Stimulated activated naive CD8-positive, alpha-beta T cell treated with anti-CD3 and anti-CD28 coated beads, Interleukin-15, Interleukin-2, amounts not matched to agents 100 U/mL and 50 U/mL, for 24 hours (primary cell): ENCODE measurements at places on chromosomes 12 and 14.

DNA sequence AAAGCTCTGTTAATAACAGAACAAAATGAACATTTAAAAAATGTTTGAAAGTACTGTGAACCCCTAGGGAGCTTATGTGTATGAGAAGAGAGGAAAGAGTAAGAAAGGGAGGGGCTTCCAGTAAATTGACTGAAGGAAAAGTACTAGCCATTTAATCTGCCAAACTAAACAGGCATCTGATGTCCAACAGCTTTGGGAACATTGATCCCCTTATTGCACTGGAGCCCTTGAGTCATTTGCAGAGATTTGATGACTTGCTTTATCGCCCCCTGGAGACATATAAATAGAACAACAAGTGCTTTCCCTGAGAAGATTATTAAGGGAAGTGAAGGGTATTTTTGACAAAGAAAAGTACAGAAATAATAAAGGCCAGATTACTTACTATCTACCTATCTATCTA, 319.3 kb upstream of the NOVA1 start:
- DNase-seq = no peak

DNA sequence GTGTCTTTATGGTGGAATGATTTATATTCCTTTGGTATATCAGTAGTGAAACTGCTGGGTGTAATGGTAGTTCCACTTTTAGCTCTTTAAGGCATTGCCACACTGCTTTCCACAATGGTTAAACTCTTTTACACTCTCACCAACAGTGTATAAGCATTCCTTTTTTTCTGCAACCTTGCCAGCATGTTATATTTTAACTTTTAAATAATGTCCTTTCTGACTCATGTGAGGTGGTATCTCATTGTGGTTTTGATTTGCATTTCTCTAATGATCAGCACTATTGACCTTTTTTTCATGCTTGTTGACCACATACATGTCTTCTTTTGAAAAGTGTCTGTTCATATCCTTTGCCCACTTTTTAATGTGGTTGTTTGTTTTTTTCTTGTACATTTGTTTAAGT, 142.5 kb downstream of the MSRB3 start:
- no peak for DNase-seq

DNA sequence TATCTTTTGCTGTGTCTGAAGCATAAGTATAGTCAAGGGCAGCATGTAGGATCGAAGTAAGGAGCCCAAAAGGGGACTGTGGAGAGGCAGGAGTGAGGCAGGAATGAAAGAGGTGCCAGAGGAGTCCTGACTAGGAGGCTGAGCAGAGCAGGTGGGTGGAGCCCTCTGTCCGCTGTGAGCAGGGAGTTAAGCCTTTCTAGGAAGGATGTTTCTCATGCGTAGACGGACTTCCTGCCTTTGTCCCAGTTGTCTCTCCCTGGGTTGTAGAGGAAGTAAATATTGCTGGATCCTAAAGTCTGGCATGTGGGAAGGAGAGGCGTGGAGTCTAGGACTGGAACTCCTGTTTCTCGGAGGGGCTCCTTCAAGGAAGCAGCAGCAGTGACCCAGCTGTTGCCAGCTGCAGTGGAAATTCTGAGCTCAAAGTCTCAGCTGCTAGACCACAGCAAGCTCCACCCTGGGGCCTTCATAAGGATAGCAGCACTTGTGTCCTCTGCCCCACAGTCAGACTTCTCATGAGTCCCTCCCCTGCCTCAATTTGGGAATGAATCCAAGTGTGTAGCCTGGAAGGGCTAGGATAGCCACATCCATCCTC, 44.0 kb downstream of the RBMS2 start:
- DNase-seq = peak; percentile 48

DNA sequence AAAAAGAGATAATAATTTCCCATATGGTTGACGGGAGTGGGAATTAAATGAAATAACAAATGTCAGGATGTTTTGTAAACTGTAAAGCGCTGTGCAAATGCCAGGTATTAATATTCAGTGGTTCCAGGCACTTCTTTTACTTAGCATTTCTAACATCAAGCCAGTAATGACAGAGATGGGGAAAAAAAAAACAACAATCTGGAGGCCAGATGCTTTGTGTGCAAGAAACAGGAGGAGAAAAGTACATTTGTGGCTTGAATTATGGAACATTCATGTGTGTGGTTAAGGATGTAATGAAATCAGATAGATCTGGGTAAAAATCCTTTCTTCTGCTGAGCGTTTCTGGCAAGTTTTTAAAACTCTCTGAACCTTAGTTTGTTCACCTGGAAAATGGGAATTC, 509.6 kb downstream of the FUT8 start:
- DNase-seq = no peak

DNA sequence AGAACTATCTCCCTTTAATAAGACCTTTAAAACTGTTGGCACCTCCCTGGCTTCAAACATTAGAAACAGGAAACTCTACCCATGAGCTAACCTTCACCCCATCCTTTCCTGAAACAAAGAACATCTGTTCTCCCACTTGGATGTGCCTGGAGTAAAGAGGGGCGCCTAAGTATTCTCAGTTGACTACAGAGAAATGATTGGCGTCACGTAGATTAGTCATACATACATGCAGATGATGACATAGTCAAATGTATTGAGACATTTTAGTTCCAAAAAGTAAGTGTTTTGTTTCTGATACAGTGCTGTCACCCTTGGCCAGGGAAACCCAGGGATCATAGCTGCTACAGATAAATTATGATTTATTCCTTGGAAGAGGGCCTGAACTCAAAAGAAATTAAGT, 260.0 kb upstream of the PLEKHG7 start:
- no peak for DNase-seq

- DNase-seq = no peak
These were observed 286.6 kb upstream of the FLRT2 start for GRCh38 chr14:85243321-85243720.

DNA sequence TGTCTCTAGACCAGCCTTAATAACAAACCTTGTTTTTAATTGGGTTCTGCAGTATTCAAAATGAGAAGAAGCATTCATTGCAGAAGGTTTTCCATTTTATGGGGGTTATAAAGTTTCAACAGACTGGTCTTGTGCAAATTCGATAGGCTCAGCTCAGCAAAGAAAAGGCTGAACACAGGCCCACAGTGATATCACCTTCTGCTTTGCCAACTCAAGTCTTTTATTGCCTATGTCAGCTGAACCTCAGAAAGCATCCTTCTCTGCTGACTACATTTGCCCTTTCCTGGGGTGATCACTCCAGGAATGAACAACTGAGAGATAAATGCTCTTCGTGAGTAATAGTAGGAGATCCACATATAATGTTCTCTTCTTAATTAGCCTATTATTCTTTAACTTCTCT, 134.5 kb upstream of the CCDC175 start:
- no peak for DNase-seq

- DNase-seq = no peak
These were observed 54.1 kb downstream of the PLXNC1 start for GRCh38 chr12:94202245-94203180.

DNA sequence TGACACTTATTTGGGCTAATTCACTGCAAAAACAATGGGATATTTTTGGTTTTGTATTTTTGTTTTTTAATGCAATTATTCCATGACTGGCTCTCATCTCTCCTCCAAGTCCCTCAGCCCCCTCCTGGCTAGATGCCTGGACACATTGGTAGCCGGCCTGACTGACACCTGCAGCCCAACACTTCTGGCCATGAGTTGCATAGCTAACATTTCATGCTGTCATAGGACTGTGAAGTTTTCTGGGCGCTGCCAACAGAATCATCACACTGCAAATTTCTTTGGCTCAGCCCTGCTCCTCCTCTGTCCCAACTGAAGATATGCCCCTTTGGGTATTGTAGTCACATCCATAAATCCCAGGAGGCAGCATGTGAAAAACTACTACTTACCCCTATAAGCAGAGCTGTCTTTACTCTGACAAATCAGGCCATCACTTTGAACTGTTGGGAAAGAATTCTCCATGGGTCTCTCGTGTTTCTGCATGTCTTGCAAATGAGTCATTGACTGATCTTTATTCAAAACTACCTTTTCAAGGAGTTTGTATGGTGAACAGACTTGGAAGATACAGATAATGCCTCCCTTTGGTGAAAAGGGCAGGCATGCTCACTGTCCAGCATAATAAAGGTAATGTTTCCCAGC, 126.7 kb upstream of the LGR5 start:
- no peak for DNase-seq

DNA sequence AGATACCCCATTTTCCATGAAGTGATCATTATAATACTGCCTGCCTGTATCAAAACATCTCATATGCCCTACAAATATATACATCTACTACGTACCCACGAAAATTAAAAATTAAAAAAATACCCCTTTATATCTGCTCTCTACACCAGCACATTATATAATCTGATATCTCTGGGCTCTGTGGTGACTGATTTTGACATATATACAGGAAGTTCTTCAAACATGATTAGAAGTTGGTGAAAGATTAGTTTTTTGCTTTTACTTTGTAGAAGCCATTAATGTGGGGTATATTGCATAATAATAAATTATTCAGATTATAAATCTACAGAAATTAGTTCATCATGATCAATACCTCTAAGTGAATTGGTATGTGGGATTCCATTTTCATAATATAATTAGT, 126.7 kb upstream of the MDM1 start:
- no peak for DNase-seq

DNA sequence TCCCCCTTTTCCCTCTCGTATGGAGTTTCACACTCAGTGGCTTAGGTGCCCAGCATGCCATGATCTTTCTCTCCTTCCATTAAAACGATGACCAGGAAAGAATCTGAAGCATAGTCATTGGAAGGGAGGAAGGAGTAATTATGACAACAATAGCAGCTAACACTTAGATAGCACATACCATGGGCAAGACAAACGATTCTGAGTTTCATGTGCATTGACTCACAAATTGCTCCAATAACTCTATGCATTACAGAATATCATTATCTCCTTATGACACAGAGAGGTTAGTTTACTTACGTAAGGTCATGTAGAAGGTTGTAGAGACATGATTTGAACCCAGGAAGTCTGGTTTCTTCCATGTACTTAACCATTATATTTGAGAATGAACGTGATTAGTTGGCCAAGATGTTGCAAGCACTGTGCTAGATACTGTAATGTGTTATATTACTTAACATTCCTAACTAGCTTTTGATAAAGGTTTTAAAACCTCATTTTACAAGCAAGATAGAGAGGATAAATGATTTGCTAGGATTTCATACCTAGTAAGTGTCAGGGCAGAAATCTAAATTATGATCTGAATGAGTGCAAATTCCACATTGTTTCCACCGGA, 162.4 kb downstream of the CAND1 start:
- DNase-seq = no peak

GRCh38 chr12:131617596-131618302, 93.1 kb upstream of the SFSWAP start:
- DNase-seq = no peak

- no peak for DNase-seq
These were observed 3.0 kb downstream of the GALNT4 start for GRCh38 chr12:89521364-89522223.

- no peak for DNase-seq
These were observed 410.3 kb downstream of the SLC6A15 start for GRCh38 chr12:84502180-84502860.

DNA sequence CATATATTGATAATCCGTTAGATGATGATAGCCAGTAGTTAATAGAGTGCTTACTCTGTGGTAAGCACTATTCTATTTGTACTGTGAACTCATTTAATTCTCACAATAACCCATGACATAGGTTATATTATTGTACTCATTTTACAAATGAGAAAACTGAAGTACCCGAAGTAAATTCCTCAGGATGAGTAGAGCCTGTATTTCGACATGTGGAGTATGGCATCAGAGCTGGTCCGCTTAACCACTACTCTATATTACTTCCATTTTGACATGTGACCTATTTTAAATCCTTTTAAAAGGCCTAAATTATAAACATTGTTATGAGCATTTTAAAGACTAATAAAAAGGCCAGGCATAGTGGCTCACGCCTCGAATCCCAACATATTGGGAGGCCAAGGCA, 8.0 kb upstream of the RAP1B start:
- no peak for DNase-seq
